ENCODE measurements at places on chromosomes 13 and 19.
A peak's percentile ranks its signal among the peaks of the same experiment; 100 is the strongest.

- no peak for DNase-seq
Measured at GRCh38 chr19:15467734-15468214, 3.4 kb upstream of the RASAL3 start.

- DNase-seq: no peak
Measured at GRCh38 chr19:39423258-39424086, 11.0 kb downstream of the PLEKHG2 start.

GRCh38 chr19:54518844-54519243, 16.2 kb downstream of the LAIR2 start:
- DNase-seq: no peak

DNA sequence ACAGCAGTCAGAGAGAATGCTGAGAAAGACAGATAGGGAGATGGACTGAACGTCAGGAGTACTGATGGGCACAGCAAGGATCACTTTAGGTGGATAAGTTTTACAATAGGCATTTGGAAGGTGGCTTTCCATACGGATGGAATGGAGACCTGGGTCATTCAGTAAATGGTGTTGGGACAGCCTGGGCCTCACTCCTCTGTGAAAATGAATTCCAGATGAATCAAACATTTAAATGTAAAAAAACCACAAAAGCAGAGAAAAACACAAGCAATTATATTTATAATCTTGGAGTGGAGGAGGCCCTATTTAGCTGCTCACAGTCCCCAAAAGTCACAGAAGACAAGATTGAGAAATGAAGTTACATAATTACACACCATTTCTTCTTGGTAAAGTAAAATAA, 4.7 kb downstream of the IL17D start:
- no peak for DNase-seq

DNA sequence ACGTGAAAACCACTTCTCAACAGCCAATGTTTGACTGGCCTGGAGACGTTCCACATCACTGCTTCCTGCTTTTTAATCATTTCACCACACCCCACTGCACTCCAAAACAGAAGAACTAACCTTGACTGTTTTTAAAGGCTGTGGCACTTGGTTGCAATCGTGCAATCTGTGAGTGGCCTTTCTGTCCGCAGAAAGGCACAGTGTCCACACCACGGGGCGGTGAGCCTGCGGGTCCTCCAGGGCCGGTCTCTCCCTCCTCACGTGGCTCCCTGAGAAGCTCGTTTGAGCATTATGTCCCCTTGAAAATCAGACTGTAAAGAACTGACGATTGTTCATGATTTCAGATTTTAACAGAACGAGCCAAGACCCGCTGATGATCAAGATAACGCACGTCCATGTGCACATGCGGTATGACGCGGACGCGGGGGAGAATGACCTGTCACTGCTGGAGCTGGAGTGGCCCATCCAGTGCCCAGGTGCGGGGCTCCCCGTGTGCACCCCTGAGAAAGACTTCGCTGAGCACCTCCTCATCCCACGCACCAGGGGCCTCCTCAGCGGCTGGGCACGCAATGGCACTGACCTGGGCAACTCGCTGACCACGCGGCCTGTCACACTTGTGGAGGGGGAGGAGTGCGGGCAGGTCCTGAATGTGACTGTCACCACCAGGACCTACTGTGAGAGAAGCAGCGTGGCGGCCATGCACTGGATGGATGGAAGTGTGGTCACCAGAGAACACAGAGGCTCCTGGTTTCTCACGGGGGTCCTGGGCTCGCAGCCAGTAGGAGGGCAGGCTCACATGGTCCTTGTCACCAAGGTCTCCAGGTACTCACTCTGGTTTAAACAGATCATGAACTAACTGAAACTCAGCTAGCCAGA, 13.0 kb downstream of the PROZ start:
- DNase-seq: no peak

GRCh38 chr13:73851104-73851503, 283.1 kb downstream of the KLF12 start:
- no peak for DNase-seq

- DNase-seq: peak; percentile 49
Measured at GRCh38 chr19:36489920-36490415, 607 bp upstream of the ZNF566 start.

DNA sequence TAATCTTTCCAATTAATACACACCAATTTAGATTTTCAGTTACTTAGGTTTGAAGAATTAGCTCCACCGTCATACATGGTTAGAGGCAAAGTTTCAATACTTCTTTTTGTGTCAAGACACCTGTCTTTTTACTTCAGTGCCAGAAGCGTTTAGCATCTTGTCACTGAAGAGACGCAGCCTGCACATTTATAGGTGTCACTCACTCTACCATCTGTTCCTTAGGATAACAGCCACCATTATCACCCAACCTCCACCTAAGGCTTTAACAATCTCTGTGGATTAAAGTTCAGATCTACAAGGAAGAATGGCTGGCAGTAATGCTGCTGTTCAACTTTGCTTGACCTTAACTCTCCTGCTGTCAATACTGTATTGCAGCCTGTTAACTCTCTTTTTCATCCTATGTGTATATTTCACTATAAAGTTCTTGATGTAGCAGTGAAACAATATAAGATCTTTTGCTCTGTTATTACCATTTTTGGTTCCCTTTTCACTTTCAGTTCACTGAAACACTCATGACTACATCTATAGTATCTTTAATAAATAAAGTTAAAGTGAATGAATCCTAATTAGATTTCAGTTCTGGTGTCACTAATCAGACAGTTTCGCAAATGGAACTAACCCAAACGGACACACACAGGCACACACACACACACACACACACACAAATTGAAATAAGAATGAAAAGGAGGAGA, 435.6 kb downstream of the PCDH9 start:
- DNase-seq: no peak

GRCh38 chr13:65505941-65506340, 1724.2 kb downstream of the PCDH9 start:
- DNase-seq: no peak

DNA sequence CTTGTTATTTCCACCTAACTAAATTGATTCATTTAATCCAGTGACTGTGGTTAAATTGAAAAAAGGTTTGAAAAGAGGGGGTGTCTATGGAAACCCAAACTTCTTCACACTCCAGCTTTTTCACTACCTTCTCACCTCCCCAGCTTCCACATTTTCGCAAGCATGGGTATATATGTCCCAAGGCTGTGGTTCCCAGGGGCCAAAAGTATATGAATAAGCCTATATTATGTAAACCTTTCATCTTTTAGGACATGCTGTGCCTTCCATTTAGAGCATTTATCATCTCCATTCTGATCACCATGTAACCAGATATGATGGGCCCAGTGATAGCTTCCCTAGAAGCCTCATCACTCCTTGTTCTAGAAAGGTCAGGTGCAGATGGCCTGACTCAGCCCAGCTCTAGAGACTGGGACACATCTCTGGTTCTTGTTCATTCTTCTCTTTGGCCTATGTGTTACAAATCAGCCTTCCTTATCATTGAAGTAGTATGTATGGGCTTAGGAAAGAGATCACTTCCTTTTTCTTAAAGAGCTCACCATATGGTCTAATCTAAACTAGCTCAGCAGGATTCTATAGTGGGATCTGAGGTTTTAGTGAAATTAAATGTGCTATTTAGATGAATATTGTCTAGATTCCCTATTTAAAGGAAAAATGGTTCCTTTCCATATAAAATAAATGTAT, 19.5 kb upstream of the ARL11 start:
- DNase-seq: no peak

GRCh38 chr13:29271606-29272005, 323.9 kb downstream of the SLC7A1 start:
- DNase-seq: no peak

GRCh38 chr13:64528838-64529237, 2701.3 kb downstream of the PCDH9 start:
- DNase-seq: no peak

GRCh38 chr19:7502552-7502951, 13.4 kb upstream of the ZNF358 start:
- DNase-seq: no peak

- DNase-seq: peak; percentile 12
Measured at GRCh38 chr13:51006067-51006845, 96.7 kb downstream of the RNASEH2B start.

GRCh38 chr13:76798037-76798436, 88.2 kb downstream of the KCTD12 start:
- no peak for DNase-seq

GRCh38 chr13:86142080-86142479, 342.9 kb upstream of the SLITRK6 start:
- DNase-seq: no peak

- no peak for DNase-seq
Measured at GRCh38 chr19:7520131-7521051, 2.0 kb upstream of the MCOLN1 start.

DNA sequence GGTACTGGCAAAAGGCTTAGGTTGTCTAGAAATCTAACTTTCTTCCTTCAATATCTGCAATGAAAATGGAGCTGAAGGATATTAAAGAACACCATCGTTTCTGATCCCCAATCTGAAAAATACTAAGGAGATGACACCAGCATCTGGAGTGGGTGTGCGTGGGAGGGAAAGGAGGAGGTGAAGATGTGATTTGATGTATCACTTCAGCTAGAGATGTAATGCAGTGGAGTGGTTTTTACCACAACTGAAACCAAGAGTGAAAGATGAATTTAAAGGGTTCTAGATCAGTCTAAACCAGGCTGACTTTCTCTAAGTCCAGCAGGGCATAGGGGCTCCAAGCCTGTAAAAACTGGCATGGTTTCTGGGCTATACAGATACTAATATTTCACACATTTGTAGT, 148.4 kb downstream of the AKAP11 start:
- no peak for DNase-seq

DNA sequence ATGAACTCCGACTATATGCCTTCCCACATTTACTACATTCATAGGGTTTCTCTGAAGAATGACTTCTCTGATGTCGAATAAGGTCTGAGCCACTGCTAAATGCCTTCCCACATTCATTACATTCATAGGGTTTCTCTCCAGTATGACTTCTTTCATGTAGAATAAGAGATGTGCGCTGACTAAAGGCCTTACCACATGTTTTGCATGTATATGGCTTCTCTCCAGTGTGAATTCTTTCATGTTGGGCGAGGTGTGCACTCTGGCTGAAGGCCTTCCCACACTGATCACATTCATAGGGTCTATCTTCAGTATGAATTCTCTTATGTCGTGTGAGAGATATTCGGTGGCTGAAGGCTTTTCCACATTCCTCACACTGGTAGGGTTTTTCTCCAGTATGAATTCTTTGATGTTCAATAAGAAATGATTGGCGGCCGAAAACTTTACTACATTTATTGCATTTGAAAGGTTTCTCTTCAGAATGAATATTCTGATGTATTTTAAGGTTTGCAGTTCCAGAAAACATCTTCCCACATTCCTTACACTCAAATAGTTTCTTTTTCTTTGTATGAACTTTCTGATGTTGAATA, 35.8 kb downstream of the ZNF667 start:
- no peak for DNase-seq

- no peak for DNase-seq
Measured at GRCh38 chr13:20779405-20779804, 5.6 kb upstream of the EEF1AKMT1 start.

GRCh38 chr19:13206587-13206986, 56.4 kb downstream of the IER2 start:
- no peak for DNase-seq

DNA sequence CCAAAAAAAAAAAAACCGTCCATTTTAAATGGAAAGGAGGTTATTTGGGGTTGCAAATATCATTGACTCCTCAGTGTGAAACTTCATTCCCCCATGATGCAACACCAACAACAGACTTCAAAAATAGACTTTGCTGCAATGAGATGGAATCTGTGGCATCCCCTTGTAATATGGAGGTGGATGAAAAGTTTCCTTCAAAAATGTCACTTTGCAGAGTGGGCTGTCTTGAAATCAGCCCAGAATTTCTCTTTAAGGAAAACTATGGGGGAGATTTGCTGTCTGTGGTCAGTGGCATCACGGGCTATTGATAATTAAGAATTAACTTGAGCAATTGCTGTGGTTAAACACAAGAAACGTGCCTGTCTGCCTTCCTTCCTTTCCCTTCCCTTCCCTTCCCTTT, 1.5 kb downstream of the GPR18 start:
- no peak for DNase-seq

DNA sequence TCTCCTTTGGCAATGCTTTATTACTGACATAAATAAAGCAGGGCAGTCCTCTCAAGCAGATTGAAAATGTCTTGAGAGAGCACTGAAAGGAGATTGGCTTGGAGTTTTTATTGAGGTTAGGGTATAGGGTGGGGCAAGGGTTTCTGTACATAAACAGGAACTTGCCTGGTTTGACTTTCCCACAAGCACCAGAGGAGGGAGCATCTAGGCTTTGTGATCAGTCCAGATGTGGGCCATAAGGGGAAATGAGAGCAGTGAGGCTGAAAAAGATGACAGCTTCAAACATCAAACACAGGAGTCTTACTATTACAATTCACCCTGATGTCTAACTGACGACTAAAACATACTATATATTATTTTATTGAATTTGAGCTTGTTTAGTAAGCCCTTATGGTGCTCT, 260.9 kb downstream of the MTUS2 start:
- no peak for DNase-seq

- DNase-seq: no peak
Measured at GRCh38 chr13:103605546-103606326, 539.5 kb upstream of the SLC10A2 start.

- DNase-seq: peak; percentile 77
Measured at GRCh38 chr13:75549262-75550158, at the start of gene UCHL3. TSS of gene UCHL3 (plus strand) at chr13:75549791. CDS start at chr13:75549821, 30 bp downstream.

DNA sequence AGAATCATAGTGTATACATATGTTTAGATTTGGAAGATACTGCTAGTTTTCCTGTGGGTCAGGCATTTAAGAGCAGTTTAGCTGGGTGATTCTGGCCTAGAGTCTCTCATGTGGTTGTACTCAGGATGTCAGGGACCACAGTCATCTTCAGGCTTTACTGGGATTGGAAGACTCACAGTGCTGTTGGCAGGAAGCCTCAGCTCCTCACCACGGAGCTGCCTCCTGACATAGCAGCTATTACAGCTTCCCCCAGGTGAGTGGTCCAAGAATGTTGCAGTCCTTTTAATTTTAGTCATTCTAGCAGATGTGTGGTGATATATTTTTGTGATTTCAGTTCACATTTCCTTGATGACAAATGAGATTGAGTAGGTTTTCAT, 16.9 kb upstream of the GPR18 start:
- no peak for DNase-seq

- no peak for DNase-seq
Measured at GRCh38 chr13:101144808-101145419, 271.4 kb downstream of the NALCN start.

GRCh38 chr13:43019811-43020210, 3.6 kb upstream of the DNAJC15 start:
- DNase-seq: no peak

- peak; percentile 22 for DNase-seq
Measured at GRCh38 chr19:49057636-49058234, at the start of gene CGB7. TSS of gene CGB7 (minus strand) at chr19:49057749. CDS start at chr19:49055375, 2,374 bp downstream.

All from thoracic aorta (tissue), 2 donors.